ENCODE measurements at places on chromosomes 4 and X.

GRCh38 chrX:19953145-19953544 lies 37.7 kb downstream of the BCLAF3 start:
- DNase-seq: no peak

DNA sequence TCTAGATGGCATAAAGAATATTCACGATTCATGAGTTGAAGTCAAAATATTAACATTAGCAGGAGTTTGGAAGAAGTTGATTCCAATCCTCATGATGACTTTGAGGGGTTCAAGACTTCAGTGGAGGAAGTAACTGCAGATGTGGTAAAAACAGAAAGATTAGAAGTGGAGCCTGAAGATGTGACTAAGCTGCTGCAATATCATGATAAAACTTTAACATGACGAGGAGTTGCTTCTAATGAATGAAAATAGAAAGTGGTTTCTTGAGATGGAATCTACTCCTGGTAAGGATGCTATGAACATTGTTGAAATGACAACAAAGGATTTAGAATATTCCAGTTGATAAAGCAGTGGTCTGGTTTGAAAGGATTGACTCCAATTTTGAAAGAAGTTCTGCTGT lies 70.1 kb upstream of the TMLHE start:
- no peak for DNase-seq

DNA sequence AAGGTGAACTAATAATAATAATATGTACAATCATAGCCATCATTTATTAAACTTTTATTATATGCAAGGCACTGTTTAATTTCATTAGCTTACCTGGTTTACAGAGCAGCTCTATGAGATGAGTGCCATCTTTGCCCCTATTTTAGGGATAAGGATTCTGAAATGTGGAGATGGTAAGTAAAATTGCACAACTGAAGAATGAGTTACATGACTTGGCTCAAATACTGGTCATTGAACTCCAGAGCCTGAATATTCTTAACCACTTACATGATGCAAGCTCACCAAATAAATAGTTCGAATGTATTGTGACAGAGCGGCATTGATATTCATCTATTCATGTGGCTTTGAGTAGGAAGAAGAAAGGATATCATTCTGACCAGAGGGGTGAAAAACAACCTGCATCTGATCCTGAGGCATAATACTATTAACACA lies 11.7 kb downstream of the ALB start:
- no peak for DNase-seq

GRCh38 chrX:87045352-87045751 lies 472.2 kb upstream of the KLHL4 start:
- DNase-seq: no peak

GRCh38 chr4:155430895-155431795 lies 54.4 kb upstream of the MAP9 start:
- DNase-seq: no peak

DNA sequence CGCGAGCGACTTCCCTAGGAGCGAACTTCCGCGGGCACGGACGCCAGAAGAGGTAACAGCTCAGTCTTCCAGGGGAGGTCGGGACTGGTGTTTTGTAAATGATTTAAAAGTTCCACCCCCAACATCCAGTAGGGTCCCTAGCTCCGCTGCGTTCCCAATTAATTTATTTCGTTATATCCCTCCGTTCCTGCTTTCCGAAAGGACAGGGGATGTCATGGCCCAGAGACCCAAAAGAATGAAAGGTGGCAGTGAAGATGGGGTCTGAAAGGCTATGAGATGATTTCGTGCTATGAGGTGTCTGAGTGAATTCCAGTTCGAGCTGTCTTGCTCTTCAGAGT lies 373 bp upstream of the SMIM43 start:
- no peak for DNase-seq

GRCh38 chr4:40897557-40898203 lies 147.9 kb downstream of the NSUN7 start:
- DNase-seq: peak; percentile 73

DNA sequence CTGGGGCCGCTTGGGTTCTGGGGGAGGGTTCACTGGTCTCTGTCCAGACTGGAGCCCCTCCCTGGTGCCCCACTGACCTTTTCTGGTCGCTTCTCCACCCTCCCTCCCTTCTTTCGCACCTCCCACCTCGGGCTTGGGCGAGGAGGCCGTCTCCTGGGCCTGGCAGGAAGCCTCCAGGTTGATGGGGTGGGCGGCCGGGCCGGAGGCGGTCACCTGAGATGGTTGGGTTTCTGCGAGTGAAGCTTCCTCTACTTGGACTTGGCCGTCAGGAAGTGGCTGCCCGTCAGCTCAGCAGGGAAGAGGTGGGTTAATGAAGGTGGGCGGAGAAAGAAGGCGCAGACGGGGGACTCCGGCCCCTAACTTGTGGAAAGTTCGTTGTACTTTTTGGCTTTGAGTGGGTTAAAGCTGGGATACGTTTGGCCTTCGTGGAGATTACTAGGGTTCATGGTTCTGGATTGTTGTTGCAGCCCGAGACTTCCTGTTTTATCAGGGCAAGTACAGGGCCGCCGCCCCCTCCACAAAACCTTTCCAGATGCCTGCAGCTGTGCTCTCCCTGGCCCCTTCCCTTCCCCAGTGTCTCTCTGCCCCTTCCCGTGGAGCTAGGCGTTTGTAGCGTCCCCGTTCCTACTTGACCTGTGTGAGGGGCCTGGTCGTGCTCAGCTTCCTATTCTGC lies 1.2 kb downstream of the AKAP17A start:
- DNase-seq: no peak

GRCh38 chr4:74408639-74409038 lies 36.3 kb upstream of the AREG start:
- no peak for DNase-seq

- no peak for DNase-seq
These were observed 94.8 kb upstream of the ELOVL6 start for GRCh38 chr4:110292994-110293744.

DNA sequence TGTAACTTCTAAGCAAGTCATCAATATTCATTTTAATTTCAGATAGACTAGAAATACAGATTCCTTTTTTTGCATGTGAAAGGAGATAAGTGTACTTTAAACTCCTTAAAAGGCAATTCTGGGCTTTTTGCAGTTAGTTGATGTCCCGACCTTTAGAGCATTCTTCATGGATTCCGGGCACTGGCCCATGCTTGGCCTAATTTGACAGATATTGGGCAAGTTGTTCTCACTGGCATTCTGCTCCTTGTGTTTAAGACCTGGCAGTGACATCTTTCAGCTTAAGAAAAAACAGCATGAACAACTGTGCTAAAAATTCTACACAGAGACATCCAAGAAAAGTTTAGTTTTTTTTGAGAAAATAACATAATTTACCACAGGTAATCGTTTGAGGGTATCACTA lies 1037.2 kb downstream of the PCDH18 start:
- DNase-seq: no peak

DNA sequence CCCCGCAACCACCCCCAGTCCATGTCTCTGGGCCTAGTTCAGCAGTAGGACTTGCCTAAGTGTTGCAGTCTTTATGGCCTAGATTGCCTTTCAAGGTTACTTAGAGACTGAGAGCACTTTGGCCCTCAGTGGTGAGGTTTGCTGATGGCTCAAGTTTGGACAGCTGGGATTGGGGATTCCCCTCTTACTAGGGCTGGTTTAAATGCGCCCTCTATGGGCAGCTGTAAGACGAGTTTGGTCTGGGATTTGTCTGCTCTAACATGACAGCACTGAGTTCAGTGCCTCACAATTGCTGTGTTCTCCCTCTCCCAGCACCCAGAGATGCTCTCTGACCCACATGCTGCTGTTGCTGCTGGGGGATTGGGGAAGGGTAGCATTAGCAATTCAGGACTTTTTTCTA lies 23.1 kb downstream of the DACH2 start:
- no peak for DNase-seq

DNA sequence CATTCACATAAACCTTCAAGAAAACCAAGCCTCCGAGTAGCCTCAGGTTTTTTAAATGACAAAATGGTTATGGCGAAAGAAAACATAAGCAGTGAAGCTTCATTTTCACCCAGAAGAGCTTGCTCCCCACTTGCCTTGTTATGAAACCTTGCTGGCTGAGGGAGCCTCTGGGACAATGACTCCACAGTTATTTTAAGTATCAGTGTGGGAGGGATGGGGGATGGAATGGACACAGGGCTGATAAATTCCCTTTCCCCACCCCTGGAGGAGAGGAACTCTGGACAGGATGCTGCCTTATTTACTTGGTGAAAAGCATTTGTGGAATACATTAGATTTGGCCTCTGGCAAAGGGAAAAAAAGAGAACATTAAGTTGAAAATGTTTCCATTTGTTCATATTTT lies 220.7 kb upstream of the CNKSR2 start:
- no peak for DNase-seq

GRCh38 chrX:133698298-133698697 lies 283.0 kb upstream of the GPC4 start:
- DNase-seq: no peak

DNA sequence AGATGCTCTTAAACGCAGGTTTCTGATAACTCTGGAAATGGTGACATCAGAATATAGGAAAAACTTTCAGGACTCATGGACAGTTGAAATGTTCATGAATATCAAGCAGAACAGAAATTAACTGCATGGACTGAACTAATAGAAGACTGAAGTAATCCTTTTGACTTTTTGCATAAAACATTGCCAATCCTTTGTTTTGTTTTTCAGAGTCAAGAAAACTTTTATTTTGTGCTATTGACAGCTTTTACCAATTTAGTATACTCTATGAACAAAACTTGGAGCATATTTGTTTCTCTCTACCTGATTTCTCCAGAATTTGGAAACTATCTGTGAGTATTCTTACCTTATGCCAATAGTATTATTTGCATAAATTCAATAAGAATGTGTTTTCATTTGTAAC lies 61.2 kb upstream of the HMX1 start:
- DNase-seq: no peak

GRCh38 chr4:110963662-110964280 lies 340.9 kb upstream of the PITX2 start:
- no peak for DNase-seq

- DNase-seq: no peak
These were observed 14.1 kb downstream of the NOP14 start for GRCh38 chr4:2948895-2949781.

DNA sequence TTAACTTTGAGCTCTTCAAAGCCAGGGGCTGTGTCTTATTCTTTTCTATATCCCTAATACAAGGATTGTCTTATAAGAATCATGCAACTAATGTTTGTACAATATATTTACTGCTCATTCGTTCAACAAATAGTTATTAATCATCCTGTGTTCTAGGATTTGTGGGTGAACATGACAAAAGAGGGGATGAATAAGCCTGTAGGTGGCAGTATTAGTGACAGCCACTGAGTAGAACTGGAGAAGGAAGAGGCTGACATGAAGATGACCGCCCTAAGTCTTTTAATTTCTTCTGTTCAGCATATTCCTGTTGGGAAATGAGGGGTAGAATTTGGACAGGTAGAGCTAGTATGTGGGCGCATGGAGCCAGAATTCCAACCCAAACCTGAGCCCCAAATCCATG lies 11.9 kb upstream of the LINC00632 start:
- DNase-seq: no peak

- DNase-seq: peak; percentile 44
These were observed 119.9 kb downstream of the RASGEF1B start for GRCh38 chr4:81351654-81352445.

DNA sequence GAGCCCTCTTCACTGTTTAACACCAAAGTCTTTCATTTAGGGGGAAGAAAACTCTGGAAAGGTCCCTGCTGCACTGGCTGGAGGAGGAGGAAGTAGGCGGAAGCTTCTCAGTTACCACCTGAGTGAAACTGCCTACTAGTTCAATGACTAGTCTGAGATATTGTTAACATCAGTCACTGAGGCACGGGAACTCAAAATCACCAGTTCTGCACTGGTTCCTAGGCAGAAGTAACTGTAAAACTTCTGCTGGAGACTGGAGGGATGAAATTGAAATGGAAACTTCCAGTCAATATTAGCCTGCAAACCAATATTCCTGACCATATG lies 178.3 kb downstream of the SNCA start:
- DNase-seq: no peak

DNA sequence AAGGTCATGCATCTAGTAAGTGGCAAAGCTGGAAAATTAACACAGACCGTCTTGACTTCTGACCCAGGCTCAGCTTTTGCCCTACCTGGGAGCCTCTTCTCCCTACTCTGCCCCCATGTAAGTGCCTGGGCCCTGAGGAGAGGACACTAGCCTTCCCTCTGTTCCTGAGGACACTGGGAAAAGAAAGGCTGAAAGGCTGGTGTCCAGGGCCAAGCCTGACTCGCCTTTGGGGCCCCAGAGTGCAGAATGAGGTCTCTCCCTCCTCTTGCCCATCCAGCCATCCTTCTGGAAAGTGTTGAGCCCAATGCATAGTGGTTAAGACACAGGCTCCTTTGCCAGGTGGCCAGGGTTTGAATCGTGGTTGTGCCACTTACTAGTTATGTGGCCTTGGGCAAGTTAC lies 91.5 kb downstream of the PJA1 start:
- no peak for DNase-seq

DNA sequence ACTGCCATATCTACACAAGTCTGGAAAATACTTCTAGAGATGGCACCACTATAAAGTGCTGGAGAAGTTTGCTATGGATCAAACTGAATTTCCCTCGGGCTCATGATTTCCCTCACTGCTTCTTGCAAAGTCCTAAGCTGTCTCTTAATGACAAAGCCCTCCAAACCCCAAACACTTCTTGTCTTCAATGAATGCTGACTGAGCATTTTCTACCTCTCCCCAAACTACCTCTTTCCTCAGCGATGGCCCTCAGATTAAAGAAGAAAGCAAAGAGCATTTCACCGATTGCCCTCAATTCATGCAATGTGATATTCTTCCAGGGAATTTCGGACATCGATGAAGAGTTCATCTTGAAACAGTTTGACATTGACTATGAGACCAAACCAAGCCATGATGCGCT lies 19.7 kb downstream of the FAM47E start:
- no peak for DNase-seq

DNA sequence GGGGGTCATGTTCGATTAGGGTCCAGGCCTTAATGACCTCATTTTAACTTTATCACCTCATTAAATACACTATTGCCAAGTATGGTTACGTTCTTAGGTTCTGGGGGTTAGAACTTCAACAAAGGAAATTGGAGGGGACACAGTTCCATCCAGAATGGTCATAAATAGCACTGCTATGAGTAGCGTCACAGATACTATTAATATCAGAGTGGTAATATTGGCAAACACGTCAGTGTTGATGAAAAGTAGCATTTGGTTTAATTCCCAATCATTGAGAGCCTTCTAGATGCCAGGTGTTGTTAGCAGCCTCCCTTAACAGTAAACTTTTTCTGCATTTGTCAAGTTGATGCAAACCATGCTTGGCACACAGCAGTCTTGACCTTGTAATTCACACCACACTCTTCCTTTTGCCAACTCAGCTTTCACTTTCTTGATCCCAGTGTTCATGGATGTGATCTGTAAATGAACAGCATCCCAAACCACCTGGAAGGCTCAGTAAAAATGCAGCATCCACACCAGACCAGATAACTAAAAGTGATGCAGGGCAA lies 912.5 kb upstream of the TENM3 start:
- no peak for DNase-seq
